T-helper 1 cell (primary cell): ENCODE measurements at places on chromosomes 2 and 18.
A peak's percentile ranks its signal among the peaks of the same experiment; 100 is the strongest.

DNA sequence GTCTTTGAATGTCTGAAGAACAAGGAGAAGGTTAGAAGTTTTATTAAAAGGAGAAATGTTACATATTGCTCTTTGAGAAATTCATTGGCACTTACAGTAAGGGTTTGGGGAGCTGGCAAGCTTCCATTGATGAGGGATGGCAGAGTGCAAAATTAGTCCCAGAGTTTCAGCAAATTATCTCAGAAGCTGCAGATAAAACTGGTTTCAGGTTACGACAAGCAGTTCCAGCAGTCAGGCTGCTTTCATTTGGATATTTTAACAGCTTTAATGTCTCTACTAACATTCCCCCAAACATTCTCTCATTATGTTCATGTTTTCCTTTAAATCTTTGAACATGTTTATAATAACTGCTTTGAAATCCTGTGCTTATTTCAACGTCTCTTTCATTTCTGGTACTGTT is 153.1 kb downstream of the TTC27 start:
- DNase-seq = no peak

GRCh38 chr2:166042768-166043390 is 84.9 kb downstream of the SCN1A start:
- DNase-seq = no peak

DNA sequence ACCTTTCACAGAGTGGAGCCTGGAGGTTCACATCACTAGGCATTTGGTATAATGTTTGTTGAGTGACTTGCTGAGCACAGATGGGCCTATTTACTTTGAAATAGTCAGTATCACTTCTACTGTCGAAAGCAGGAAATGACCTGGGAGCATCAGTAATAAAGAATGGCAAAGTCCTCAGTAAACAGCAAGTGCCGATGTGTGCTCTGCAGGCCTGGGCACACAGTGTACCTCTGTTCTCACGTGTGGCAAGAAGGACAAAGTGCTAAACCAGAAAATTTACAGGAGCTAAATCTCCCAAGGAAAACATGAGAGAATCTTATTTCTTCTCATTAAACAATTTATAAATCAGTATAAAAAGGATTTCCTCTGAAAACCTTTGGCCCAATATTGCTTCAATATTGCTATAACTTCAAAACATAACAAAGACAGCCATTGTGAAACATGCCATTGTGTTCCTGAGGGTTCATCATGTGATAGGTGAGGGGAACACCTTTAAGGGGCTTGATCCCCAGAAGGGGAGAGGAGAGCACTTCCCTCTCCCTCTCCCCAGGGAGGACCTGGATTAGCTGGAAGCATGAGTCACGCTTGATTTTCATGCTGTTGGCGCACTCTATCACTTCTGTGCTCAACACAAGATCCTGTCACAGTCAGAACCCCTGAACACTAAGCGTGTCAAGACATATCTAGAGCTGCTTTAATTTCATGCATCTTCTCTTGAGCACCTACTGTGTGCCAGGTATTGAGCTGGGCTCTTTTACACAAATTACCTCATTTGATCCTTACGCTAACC is 131.5 kb upstream of the SMAD2 start:
- no peak for DNase-seq

DNA sequence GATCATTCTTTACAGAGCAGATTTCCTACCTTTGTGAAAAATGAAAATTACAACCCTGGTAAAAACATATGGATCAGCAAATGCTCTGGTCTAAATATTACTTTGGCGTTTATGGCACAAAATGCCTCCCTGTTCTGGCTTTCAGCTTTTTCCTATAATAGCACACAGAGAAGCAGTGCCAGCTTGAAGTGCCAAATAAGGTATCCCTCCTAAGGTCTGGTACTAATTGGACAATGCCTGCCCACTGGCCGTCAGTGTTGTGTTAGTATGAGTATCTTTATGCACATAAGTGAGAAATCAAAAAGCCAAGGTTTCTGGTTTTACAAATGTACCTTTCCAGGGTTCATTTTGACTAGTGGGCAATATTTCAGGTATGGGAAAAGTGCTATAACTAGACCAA is 1293.7 kb upstream of the FAM98A start:
- no peak for DNase-seq

DNA sequence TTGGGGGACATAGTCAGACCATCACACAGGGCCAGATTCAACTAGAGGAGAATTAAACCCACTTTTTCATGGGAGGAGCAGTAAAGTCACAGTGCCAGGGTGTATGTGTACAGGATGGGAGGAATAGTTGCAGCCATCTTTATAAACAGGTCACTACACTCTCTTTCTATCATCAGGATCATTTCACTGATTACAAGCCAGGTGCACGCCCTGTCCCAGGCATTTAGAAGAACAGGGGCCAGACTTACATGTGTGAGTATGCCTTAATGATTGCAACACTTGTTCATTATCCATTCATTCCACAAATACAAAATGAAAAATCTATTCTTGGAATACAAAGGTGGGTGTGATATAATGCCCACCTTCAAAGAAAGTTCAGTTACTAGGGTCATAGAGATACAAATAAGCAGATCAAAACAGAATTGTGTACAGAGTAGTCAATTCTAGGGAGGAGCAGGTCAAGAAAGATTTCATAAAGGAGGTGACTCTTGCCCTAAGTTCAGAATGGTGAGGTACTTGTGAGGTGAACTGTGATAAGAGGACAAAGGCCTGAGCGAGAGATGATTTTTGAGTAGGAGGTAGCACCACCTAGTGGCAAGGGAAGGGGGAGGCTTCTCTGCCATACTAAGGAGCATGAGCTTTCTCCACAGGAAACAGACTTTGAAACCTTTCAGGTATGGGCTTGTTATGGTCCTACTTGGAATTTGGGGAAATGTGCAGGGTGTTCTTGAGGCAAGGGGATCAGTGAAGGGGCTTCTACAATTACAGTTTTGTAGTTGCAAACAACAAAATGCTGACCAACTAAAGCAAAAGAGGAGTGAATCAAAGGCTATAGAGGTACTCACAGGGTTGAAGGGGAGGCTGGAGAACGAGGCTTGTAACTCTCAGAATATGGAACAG is 156.3 kb downstream of the SUCLG1 start:
- peak; percentile 16 for DNase-seq

GRCh38 chr2:240920783-240921231 is 14.7 kb downstream of the CROCC2 start:
- no peak for DNase-seq

DNA sequence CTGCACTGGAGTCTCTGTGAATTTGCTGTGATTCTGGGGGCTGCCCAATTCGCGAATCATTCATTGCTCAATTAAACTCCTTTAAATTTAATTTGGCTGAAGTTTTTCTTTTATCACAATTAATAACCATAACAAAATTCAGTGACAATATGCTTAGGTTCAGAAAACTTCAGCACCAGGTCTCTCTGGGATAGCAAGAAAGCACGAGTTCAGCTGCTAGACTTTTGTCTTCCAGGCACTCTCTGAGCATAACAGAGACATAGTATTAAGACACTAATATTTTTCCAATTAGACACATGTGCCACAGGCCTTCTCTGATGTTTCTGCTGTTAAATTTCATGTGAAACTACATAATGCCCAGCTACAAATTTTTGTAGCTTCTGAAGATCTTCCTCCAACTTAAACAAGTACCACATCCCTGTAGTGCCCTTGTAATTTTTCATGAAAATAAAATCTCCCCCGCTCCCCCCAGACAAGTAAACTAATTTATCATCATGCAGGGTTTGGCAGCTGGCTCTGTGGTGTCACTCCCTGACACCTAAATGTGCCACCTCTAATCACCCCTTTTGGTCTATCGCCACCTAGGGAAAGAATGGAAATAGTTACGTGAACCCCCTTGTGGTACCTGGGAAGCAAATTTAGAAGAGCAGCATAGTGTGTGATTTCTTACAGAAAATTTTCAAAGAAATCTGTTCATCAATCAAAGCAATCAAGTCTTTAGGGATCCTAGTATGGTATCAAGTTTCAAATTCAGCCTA is 94.1 kb downstream of the CSRNP3 start:
- no peak for DNase-seq

DNA sequence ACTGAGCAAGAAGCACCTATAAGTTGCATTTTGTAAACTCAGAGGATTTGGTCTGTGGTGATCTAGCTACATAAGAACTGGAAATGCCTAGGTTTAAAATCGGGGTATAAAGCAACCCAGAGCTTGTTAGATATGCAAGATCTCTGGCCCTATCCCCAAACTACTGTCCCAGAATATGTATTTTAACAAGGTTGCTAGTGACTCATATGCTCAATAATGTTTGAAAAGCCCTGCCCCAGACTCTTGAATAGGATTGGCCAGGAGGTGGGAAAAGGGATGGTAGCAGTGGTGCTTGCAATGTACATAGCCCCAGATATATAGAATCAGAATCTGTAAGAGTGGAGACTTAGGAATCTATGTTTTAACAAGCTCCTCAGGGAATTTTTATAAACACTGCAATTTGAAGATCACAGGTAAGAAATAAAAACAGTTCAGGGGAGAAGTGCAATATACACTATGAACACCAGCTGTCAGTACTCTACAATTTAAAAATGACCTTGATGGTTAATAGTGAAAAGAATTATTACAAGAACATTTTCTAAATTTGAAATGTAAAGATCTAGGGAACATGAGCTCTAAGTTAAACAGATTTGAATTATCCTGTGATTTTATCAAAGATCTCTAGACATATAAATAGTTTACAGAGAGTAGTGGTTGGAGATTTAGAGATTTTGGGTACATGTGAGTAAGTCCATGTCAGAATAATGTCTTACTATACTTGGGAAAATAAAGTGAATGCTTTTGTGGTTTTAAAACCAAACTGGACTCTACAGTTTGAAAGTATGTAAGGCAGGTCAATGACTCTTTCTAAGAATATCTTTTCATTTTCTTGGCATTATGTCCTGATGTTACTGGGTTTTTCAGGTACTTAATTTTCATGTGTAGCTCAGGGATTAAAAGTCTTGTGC is 7.7 kb upstream of the MMADHC start:
- DNase-seq = no peak

- DNase-seq = no peak
Measured at GRCh38 chr2:224919472-224920110, 122.7 kb downstream of the DOCK10 start.

- DNase-seq = no peak
Measured at GRCh38 chr2:60412620-60413019, 140.8 kb downstream of the BCL11A start.

DNA sequence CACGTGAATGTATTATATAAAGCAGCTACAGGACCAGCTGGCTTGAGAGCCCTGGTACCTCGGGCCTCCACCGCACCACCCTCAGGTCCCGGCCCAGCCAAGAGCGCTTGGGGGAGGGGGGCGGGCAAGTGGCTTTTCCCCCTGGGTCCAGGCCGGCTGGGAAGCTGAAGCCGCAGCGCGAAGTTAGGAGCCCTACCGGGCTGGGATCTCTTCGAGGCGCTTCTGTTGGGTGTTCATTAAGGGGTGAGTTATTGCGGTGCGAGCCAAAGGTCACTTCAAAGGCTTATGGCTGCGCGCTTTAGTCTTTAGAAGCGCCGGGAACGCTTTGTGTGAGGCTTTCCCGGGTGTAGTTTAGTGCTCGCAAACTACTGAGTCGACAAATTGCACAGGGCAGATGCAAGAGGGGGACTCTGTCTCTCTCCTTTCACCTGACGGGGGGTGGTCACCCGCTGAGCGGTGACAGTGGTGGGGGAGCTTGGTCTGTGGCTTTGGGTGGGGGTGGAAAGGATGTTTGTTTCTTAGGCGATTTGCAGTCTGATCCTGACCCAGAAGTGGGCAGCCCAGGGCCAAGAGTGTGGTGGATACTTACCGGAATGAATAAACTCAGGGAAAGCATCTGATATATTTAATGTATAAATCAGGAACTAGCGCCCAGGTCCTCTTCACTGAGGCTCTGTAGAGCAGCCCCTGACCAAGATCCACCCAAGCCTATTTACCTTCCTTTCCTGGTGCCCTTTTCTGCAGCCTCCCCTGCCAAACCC is 6.0 kb downstream of the HOXD3 start:
- no peak for DNase-seq

DNA sequence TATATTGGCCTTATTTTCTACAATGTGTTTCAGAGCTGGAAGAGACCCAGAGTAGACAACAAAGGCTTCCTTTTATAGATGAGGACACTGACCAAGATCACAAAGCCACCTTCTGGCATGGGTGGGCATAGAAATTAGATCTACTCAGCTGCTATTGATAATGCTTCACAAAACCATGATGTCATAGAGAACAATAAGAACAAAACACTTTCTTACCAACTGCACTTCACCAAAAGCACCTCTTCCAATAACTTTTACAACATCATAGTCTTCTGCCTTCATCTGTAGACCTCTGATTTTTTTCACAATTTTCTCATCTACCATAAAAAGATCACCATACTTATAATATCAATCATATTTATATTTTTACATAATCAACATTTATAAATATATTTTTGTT is 58.1 kb downstream of the ROCK2 start:
- DNase-seq = no peak

DNA sequence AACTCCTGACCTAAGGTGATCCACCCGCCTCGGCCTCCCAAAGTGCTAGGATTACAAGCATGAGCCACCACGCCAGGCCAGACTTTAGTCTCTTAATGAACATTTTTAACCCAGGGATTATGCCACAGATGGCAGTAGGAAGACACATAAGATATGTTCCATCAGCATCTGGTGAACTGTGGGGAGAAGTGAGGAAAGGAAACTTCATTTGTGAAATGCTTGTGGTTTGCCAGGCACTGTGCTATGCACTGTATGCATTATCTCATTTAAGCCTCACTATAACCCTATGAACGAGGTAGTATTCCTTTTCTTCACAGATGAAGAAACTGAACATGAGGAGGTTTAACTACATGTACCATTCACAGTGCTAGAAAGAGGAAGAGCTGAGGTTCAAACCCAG is 29.3 kb downstream of the PTRHD1 start:
- DNase-seq = no peak

- DNase-seq = no peak
Measured at GRCh38 chr2:148305476-148305875, 284.6 kb downstream of the MBD5 start.

- DNase-seq = no peak
Measured at GRCh38 chr2:157325786-157326185, at the start of gene ERMN. TSS of gene ERMN (minus strand) at chr2:157325824. CDS start at chr2:157325642, 182 bp downstream.

DNA sequence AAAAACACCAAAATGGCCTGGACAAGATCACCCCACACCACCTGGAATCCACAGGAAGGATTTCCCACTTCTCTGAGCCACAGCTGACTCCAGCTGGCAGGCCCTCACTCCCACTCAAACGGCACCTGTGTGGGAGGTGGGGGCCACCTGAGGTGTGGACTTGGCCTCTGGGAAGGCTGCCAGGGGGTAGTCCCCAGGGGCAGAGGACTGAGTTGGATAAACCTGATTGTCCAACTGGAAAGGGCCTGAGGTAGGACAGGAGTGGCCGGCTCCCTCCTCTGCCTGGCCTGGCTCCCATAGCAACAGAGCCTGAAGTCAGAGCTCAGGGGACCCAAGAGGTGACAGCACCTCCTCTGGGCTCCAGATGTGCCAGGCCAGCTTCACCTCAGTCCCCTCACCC is 300.2 kb downstream of the CELF4 start:
- no peak for DNase-seq

- DNase-seq = no peak
Measured at GRCh38 chr18:60838677-60839076, 466.1 kb upstream of the MC4R start.

DNA sequence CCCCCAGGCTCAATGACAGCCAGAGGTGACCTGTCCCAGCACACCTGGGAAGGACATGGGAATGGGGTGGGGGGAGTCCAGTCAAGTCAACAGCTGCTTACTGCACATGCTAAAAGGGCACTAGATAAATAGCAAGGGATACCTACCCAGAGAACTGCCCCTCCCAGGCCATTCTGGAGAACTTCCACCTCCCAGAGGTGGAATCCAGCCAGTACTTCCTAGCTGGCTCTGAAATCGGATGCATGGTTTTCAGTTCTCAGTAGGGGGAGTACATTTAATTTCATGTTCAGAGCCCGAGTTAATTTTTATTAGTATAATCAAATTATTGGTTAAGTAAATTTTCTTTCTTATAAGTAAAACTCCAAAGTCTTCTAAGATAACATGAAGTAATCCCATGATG is 28.9 kb upstream of the ITGA6 start:
- DNase-seq = no peak
